ENCODE measurements at places on chromosomes 13 and 19.

GRCh38 chr13:109605846-109606245, 180.5 kb downstream of the IRS2 start:
- DNase-seq = no peak

- no peak for DNase-seq
These were observed 2638.2 kb downstream of the PCDH9 start for GRCh38 chr13:64591971-64592370.

GRCh38 chr19:5665781-5666513, 14.4 kb downstream of the MICOS13 start:
- no peak for DNase-seq

GRCh38 chr19:1104311-1105007, 665 bp downstream of the GPX4 start:
- peak; percentile 77 for DNase-seq

DNA sequence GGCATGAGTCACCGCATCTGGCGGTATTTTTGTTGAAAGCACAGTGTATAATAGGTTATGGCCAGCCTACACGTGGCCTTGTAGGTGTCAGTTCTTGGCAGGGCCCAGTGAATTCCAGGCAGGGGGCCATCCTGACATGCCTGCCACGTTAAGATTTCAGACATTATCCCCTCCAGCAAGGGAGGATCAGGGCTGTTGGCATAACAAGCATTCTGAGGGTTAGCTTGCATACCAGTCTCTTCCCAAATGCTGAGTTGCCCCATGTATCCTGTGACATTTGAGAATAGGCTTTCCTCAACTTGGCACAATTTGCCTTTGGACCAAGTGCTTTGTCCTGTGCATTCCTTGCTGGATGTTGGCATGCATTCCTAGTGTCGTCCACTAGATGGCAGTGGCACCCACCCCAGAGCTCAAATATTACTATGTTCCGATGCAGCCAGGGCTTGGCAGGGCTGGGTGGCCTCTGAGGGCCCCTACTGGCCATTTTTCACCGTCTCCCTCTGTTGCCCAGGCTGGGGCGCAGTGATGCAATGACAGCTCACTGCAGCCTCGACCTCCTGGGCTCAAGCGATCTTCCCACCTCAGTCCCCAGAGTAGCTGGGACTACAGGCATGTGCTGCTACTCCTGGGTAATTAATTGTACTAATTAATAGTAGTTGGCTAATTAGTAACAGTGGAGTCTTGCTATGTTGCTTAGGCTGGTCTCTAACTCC, 31.2 kb downstream of the NLRP12 start:
- peak; percentile 96 for DNase-seq

GRCh38 chr19:3361384-3362216, 4.8 kb upstream of the NFIC start:
- no peak for DNase-seq
